ENCODE measurements at places on chromosomes 5 and 9.

DNA sequence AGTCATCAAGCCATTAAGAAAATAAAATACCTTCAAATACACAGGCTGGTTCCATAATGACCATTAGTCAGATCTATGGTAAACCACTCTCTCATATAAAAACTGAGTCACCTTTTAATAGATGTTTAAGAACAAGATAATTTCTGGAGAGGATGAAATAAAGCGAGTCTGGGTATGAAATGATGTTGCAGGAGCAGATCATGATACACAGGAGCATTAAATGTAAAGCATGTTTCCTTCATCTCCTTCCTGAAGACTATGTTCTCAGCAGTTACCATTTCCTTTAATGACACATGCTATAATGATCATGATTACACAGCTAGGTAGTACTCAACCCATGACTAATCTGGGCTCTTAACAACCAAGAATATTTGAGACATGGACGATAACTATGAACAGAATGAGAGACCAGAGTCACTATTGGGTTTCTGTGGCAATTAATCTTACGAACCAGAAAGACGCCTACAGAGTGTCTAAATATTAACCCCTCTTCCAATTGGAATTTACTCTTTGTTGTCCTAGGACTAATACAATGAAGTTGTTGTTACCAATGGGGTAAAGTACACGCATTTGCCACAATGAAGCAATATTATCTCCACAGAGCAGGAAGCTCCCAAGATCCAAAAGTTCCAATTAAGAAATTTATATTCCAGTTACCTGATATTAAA lies 105.6 kb downstream of the NR6A1 start:
- H3K36me3 ChIP-seq, result no peaks in the 10 kb centered on the region
- no peak overlapping the region for H3K4me3 ChIP-seq
- no peak for DNase-seq
- no peaks in the 10 kb centered on the region for H3K27me3 ChIP-seq

GRCh38 chr5:61754792-61755191 lies 422.7 kb downstream of the ZSWIM6 start:
- no peaks in the 10 kb centered on the region for H3K27me3 ChIP-seq
- no peak for DNase-seq
- no peaks in the 10 kb centered on the region for H3K4me1 ChIP-seq
- no peak overlapping the region for H3K4me3 ChIP-seq
- no peak overlapping the region for H3K27ac ChIP-seq

- H3K36me3 ChIP-seq, result peaks cover 30% of the 10 kb centered on the region
- no peak for DNase-seq
- H3K27me3 ChIP-seq, result no peaks in the 10 kb centered on the region
- no peak overlapping the region for H3K27ac ChIP-seq
Observed at GRCh38 chr9:101571114-101571513, 23.7 kb downstream of the PPP3R2 start.

- peaks cover 8% of the 10 kb centered on the region for H3K4me1 ChIP-seq
- H3K36me3 ChIP-seq, result no peaks in the 10 kb centered on the region
- no peak for DNase-seq
- H3K27ac ChIP-seq, result no peak overlapping the region
Observed at GRCh38 chr5:57816108-57816507, 333.5 kb upstream of the ACTBL2 start.

DNA sequence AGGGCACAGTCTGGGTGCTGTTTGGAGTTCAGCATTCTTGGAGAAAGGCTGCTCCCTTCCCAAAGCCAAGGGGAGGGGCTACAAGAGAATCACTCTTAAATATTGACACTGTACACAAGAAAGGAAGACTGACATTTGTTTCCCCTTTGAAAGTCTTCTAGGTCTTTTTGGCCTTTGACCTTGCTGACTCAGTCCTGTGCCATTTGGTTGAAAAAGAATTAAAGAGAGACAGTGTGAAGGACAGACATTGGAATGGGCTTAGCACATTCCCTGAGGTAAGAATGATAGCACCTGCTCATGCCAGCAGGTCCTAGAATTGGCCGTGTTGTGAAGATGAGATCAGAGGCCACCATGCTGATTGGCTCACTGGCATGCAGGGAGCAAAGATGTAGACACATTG lies 271.4 kb upstream of the ZNF608 start:
- H3K4me1 ChIP-seq, result peaks cover 6% of the 10 kb centered on the region
- H3K4me3 ChIP-seq, result no peak overlapping the region
- H3K27ac ChIP-seq, result no peak overlapping the region
- H3K36me3 ChIP-seq, result no peaks in the 10 kb centered on the region
- no peak for DNase-seq
- H3K27me3 ChIP-seq, result no peaks in the 10 kb centered on the region

GRCh38 chr5:82984786-82985735 lies 92.1 kb downstream of the TMEM167A start:
- no peak overlapping the region for H3K27ac ChIP-seq
- no peaks in the 10 kb centered on the region for H3K27me3 ChIP-seq
- H3K4me3 ChIP-seq, result no peak overlapping the region
- DNase-seq, result no peak
- peaks cover 10% of the 10 kb centered on the region for H3K4me1 ChIP-seq

GRCh38 chr9:74771672-74772071 lies 116.0 kb downstream of the TRPM6 start:
- H3K27ac ChIP-seq, result no peak overlapping the region
- H3K4me3 ChIP-seq, result no peak overlapping the region
- H3K36me3 ChIP-seq, result no peaks in the 10 kb centered on the region
- no peaks in the 10 kb centered on the region for H3K4me1 ChIP-seq

GRCh38 chr9:104844710-104845109 lies 80.8 kb downstream of the NIPSNAP3B start:
- no peak for DNase-seq
- no peak overlapping the region for H3K27ac ChIP-seq
- H3K27me3 ChIP-seq, result no peaks in the 10 kb centered on the region
- H3K4me3 ChIP-seq, result no peak overlapping the region
- H3K36me3 ChIP-seq, result peaks cover 36% of the 10 kb centered on the region

- peaks cover 26% of the 10 kb centered on the region for H3K4me1 ChIP-seq
- DNase-seq, result peak; percentile 90
- H3K27ac ChIP-seq, result peak within 1 kb of the TSS; percentile 89
- H3K36me3 ChIP-seq, result no peaks in the 10 kb centered on the region
Observed at GRCh38 chr9:2621722-2622460, at the start of gene VLDLR. Gene VLDLR, plus strand, starts transcription at chr9:2621787. Its CDS starts 403 bp downstream, at chr9:2622190.

- H3K27me3 ChIP-seq, result no peaks in the 10 kb centered on the region
- H3K4me3 ChIP-seq, result no peak overlapping the region
- H3K27ac ChIP-seq, result peak overlapping the region; percentile 34
- DNase-seq, result no peak
Observed at GRCh38 chr9:72444435-72444834, 77.0 kb upstream of the TMC1 start.

DNA sequence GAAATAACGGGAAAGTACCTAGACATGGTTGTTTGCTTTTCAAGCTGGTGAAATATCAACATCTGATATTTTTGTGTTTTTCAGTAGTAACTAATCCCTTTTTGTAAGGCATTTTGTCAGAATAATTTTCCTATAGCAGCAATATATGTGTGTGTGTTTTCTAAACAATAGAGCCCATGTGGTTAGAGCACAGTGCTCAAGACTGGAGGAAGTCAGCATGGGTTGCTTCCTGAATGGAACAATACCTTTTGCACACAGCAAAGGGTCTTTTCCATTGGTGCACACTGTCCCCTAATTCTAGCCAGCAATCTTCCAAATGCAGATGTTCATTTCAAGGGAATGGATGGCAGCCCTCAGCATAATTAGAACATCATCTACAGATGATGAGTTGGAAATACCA lies 270.1 kb downstream of the AOPEP start:
- H3K27ac ChIP-seq, result peak overlapping the region; percentile 83
- no peak for DNase-seq
- H3K4me3 ChIP-seq, result no peak overlapping the region
- H3K36me3 ChIP-seq, result no peaks in the 10 kb centered on the region
- H3K27me3 ChIP-seq, result no peaks in the 10 kb centered on the region

DNA sequence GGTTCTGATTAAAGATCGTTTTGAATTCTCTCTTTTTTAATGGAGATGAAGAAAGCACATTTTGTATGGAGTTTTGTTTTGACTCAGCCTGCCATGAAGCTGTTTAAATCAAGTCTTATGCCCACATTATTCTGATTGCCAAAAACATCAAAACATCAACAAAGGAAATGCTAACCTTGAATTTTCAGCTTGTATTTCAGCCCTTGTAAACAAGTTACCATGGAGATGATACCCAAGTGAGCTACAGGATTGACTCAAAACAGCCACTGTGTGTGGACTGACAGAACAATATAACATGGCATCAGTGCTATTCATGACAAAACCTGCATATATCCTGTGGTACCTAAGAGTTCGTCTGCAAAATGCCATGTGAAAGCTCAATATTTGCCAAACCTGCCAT lies 1581.0 kb downstream of the MAT2B start:
- H3K4me1 ChIP-seq, result no peaks in the 10 kb centered on the region
- no peaks in the 10 kb centered on the region for H3K36me3 ChIP-seq
- no peak overlapping the region for H3K4me3 ChIP-seq
- no peaks in the 10 kb centered on the region for H3K27me3 ChIP-seq

DNA sequence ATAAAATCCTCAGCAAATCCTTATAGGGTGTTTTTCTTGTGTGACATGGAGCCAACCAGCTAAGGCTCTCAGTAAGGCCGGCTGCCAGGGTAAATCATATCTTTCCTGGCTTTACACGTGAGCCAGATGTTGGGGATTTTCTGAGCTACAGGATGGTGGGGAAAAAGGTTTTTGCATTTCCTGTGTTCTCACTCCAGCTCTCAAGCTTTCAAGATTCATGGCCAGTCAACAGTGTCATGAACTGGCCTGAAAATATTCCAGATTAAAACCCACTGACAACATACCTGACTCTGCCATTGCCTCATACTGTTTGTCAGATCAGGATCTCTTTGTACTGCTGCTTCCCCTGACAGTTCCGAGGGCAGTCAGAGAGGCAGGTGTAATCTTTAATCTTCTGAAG lies 306.9 kb downstream of the GLIS3 start:
- DNase-seq, result peak; percentile 41
- no peaks in the 10 kb centered on the region for H3K27me3 ChIP-seq
- no peak overlapping the region for H3K4me3 ChIP-seq
- H3K4me1 ChIP-seq, result no peaks in the 10 kb centered on the region
- H3K36me3 ChIP-seq, result no peaks in the 10 kb centered on the region
- no peak overlapping the region for H3K27ac ChIP-seq

DNA sequence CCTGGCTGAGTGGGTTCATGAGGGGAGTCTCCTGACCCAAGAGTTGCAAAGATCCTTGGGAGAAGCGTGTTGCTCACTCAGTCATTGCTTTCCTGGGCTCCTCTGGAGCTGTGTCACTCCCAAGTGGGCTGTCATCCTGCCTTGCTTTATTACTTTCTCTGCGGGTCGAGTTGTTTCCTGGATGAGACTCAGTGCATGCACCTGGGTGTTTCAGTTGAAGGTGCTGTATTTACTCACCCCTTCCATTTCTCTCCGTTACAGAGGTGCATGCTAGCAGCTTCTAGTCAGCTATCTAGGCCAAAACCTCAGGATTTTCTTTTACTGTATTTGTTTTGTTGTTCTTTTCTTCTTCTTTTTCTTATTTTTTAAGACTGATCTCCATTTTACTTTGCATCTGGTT lies 785.5 kb upstream of the EDIL3 start:
- no peak overlapping the region for H3K4me3 ChIP-seq
- no peaks in the 10 kb centered on the region for H3K27me3 ChIP-seq
- H3K4me1 ChIP-seq, result no peaks in the 10 kb centered on the region
- H3K36me3 ChIP-seq, result no peaks in the 10 kb centered on the region
- H3K27ac ChIP-seq, result no peak overlapping the region

DNA sequence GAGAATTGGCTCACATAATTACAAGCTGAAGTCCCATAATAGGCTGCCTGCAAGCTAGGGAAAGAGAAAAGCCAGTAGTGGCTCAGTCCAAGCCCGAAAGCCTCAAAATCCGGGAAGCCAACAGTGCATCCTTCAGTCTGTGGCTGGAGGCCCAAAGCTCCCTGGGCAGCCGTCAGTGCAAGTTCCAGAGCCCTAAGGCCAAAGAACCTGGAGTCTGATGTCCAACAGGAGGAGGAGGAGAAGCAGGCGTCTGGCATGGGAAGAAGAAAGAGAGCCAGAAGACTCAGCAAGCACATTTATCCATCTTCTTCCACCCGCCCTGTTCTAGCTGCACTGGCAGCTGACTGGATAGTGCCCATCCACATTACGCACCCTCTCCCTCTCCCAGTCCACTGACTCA lies 213.4 kb downstream of the GAS1 start:
- H3K4me3 ChIP-seq, result no peak overlapping the region
- no peak overlapping the region for H3K27ac ChIP-seq
- H3K4me1 ChIP-seq, result peaks cover 43% of the 10 kb centered on the region
- no peaks in the 10 kb centered on the region for H3K36me3 ChIP-seq
- DNase-seq, result no peak
- H3K27me3 ChIP-seq, result no peaks in the 10 kb centered on the region

GRCh38 chr5:77898385-77898784 lies 122.2 kb upstream of the TBCA start:
- H3K4me1 ChIP-seq, result no peaks in the 10 kb centered on the region
- no peaks in the 10 kb centered on the region for H3K27me3 ChIP-seq
- H3K36me3 ChIP-seq, result no peaks in the 10 kb centered on the region
- no peak overlapping the region for H3K27ac ChIP-seq

DNA sequence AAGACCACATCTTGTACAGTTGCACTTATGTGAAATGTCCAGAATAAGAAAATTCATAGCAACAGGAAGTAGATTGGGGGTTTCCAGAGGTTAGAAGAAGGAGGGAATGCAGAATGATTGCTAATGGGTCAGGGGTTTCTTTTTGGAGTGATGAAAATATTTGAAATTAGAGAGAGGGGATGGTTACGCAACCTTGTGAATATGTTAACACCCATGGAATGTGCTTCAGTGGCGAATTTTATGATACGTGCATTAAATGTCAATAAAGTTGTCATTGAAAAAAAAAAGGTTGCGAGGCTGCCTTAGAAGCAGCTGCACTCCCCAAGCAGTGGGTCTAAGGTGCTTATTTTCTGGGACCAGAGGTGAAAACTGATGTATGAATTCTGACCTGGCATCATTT lies 64.4 kb upstream of the SUB1 start:
- DNase-seq, result no peak
- H3K36me3 ChIP-seq, result no peaks in the 10 kb centered on the region
- H3K4me3 ChIP-seq, result no peak overlapping the region
- H3K27me3 ChIP-seq, result no peaks in the 10 kb centered on the region

GRCh38 chr9:78358329-78359051 lies 61.6 kb downstream of the PSAT1 start:
- H3K36me3 ChIP-seq, result no peaks in the 10 kb centered on the region
- peak; percentile 10 for DNase-seq

GRCh38 chr5:113232667-113233066 lies 202.1 kb downstream of the TSSK1B start:
- H3K4me1 ChIP-seq, result no peaks in the 10 kb centered on the region
- no peak overlapping the region for H3K27ac ChIP-seq
- no peak for DNase-seq
- H3K36me3 ChIP-seq, result no peaks in the 10 kb centered on the region

Measured in stomach (tissue), 19 donors.